AG09309 (cell line): ENCODE measurements at places on chromosomes 1 and 21.

DNA sequence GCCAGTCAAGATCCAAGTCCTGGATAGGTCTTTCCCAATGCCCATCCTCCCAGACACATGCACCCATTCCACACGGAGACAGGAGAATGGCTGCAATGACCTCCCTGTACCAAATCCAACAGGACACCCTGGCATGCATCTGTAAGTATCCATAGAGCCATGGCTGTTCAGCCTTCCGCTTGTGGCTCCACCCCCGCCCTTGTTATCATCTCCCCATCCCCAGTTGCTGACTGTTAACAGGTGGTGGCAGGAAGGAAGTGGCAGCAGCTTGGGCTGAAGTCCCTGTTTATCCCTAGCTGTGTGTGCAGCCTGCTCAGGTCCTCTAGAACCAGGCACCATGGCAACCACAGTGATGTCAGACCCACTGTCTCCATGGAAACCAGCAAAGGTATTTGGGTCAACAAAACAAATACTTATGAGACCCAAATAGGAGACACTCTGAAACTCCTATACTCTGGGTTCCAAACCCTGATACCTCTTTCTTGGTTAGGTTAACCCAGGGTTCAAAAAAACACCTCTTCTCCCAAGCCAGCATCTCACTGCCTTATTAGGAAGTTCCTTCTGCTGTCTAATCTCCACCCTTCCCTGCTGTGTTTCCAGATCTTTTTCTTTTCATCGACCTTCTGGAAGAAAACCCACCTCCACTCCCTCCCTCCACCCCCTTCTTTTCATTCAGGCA is 721 bp downstream of the PBXIP1 start:
- DNase-seq = no peak

GRCh38 chr1:12059722-12060464 is 3.2 kb upstream of the TNFRSF8 start:
- no peak for DNase-seq

DNA sequence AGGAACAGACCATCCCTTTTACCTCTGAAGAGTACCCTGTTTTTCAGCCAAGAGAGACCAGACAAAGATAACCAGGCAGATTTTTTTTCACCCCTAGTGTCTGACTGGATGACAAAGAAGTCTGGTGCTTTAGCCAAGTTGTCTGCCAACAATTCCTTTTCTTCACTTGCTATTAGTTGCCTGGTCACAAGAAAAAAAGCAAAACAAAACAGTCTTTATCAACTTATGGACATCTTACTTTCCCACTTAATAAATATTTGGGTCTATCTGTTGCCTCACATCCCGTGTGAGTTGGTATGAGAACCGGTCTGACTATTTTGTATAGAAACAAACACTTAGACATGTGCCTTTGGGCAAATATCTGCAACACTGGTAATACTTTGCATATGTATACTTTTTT is 662.9 kb downstream of the PLPP3 start:
- peak; percentile 42 for DNase-seq

DNA sequence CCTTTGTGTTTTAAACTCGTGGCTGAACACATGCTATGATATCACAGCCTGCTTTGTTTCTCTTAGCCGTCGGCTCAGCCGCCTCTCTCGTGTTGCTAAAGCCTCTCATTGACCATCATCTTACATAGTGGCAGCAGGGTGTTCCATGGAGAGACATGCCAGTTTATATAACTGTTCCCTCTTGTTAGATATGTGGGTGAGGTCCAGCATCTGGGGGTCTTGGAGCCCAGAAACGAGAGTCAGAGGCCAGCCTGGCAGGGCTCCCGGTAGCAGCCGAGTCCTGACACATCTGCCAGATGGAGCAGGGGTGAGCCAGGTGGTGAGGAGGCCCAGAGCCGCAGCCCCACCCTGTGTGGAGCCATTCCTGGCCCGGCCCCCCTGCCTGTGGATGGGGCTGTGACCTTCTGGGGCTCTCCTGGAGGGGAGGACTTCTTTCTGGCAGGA is 11.9 kb downstream of the PODN start:
- no peak for DNase-seq
